NCI-H1105 treated with DMSO at 0.1 percent for 48 hours (cell line): ENCODE measurements at places on chromosomes 5 and 9.

GRCh38 chr5:90843443-90843842 lies 284.8 kb downstream of the ADGRV1 start:
- no peak for DNase-seq

DNA sequence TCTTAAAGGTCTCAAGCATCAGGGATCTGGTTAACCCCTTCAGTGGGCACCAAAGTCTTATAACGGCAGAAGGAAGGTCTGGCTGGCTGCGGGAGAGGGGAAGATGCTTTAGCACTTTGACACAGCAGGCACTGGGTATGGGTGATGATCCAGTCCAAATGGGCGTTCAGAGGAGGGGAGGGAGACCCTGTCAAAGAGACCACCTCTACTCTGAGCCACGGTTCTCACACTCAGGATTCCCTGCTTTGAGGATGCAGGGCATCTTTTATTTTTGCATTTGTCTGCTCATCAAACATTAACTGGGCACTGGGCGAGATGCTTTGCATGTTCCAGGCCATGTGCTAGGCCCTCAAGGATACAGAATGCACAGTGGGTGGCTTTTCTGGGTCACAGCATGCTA lies 204.0 kb downstream of the DAB2IP start:
- no peak for DNase-seq

DNA sequence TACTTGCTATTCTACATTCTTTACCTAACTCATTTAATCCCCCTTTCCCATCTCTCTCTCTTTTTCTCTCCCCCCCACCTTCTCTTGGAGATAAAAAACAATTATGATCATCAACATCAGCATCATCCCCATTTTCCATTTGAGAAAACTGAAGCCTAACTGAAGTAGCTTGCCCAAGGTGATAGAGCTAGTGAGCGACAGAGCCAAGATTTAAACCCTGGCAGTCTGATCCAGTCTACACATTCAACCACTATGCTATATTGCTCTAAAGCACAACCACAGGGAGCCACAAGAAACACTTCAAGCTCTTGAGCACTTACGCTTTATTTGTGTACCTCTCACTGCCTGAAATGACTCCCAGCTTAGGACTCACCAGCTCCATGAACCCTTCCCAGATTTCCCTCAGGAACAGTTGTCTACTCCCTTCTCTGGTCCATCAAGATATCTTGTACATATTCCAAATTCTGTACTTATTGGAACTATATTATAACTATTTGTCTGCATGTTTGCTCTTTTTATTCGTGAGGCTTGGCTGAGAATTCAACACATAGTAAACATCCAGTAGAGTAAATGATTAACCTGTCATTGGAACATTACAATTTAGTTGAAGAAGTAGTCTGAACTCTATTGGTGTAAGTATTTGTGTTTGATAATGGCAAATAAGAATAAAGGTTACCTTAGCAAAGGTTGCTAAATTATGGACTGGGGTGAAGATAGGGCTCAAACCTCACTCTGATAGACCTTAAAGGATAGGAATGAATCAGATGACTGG lies 164.8 kb downstream of the EFNA5 start:
- DNase-seq, result no peak

DNA sequence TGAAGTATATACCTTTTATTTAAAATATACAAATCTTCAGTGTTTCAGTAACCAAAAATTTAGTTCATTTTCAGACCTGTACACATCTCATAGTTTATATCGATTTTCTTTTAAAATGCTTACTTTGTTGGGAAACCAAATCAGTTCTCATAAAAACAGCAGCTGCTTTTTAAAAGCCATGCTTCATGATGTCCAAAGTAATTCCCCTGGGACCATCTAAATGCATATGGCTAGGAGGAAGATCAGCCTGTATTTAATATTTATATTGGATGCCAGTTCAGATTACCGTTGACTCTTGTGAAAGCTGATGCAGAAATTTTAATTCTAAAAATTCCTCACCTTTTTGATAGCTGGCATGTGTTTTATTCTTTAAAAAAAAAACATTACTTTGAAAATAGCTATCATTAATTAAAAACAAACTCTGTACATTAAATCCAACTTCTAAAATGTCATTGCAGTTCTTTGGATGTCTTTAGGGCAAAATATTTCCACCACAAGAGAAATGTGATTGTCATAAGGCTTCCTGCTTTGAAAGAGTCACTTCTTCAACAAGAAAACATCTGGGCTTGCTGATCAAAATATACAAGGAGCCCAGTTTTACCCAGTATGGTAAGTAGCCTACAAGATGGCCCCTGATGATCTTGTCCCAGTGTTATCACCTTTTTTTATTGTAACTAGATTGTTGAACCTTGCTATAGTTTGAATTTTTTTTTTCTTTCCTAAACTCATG lies 1242.9 kb upstream of the CDH6 start:
- no peak for DNase-seq

- no peak for DNase-seq
Observed at GRCh38 chr5:120405286-120405864, 58.7 kb upstream of the PRR16 start.

GRCh38 chr9:36828611-36829013 lies 205.5 kb downstream of the PAX5 start:
- no peak for DNase-seq

DNA sequence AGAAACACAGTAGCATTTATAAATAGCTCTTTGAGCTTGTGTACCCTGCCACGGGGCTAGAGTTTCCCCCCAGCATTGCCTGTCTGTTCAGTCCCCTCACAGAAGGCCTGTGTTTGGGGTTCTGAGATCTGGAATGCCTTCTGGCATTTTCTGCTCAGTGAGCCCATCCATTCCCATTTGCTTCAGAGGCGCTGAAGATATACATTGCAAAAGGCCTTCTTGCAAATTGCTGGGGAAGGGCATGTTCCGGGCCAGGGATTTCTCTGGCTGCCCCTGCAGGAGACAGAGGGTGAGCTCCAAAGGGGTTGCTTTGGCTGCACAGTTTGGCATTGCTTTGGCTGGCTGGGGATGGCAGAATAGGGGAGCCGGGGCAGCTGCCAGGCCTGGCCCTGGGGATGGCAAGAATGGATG lies 308.4 kb downstream of the MSX2 start:
- no peak for DNase-seq

GRCh38 chr9:8179381-8180053 lies 379.9 kb upstream of the DMAC1 start:
- DNase-seq, result peak; percentile 42

DNA sequence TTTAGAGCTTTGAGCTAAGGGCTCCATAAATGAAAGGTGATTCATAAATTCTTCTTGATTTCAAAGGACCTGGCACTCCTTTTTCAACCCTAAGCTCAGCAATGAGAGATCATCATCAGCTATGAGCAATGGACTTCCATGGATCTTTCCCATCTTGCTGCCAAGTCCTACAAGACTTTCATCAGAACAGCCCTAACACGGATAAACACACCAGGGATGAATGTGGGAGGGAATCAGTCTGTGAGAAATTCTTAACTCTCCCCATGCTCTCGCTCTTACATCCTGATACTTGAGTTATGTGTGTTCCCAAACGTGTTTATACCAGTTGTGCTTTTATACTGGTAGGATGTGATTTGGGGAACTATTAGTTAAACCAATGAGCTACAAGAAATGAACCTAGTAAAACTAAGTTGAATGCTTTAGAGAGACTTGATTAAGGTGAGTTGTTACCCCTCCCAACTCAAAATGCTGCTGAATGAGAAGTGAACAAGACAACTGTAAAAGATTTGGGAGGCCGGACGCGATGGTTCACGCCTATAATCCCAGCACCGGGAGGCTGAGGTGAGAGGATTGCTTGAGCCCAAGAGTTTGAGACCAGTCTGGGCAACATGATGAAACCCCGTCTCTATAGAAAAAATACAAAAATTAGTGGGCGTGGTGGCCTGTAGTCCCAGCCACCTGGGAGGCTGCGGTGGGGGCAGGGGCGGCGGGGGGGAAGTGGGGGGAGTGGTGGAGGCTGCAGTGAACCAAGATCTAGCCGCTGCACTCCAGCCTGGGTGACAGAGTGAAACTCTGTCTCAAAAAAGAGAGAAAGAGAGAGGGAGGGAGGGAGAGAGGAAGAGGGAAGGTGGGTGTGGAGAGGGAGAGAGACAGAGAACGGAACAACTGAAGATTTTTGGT lies 5.2 kb upstream of the RPL26L1 start:
- DNase-seq, result no peak

DNA sequence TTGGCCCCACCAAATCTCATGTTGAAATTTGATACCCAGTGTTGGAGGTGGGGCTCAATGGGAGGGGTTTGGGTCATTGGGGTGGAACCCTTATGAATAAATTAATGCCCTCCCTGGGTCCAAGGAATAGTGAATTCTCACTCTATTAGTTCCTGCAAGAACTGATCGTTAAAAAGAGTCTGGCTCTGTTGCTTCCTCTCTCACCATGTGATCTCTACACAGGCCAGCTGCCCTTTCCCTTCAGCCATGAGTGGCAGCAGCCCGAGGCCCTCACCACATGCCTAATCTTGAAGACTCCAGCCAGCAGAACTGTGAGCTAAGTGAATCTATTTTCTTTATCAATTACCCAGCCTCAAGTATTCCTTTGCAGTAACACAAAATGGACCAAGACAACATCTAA lies 106.0 kb downstream of the CAAP1 start:
- DNase-seq, result no peak

GRCh38 chr9:129455151-129455995 lies 165.5 kb downstream of the C9orf50 start:
- DNase-seq, result no peak

- no peak for DNase-seq
Observed at GRCh38 chr5:62616615-62617277, 38.1 kb downstream of the LRRC70 start.

DNA sequence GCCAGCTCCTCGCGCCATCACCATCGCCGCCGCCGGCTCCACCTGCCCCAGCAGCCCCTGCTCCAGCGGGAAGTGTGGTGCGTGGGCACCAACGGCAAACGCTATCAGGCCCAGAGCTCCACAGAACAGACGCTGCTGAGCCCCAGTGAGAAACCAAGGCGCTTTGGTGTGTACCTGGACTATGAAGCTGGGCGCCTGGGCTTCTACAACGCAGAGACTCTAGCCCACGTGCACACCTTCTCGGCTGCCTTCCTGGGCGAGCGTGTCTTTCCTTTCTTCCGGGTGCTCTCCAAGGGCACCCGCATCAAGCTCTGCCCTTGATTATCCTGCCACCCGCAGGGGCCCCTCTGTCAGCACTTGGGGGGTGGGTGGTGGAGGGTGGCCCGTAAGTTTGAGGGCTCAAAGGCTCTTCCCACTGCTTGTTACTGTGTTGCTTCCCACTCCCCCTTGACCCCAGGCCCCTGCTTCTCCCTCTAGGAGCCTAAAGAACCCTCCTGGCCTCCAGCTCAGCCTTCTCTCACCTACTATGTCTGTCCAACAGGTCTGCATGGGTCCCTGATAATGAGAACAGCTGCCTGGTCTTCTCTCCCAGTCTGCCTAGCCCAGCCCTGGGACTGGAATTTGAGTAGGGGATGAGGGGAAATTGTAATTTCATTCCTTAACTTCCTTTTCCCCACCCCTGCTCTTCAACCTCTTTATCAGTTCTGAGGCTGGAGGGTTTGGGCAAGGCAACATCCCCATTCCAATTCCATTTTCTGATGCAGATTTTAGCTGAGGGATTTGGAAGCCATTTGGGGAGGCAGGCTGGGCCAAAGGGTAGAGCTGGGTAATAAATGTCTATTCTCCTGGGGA lies 9.0 kb downstream of the RACK1 start:
- no peak for DNase-seq
